ENCODE measurements at places on chromosomes 13 and 19. TPM values are rescaled to one million over a fixed set of nuclear protein-coding genes. Genes with fewer than 3 reads are reported as not detected.

FSTL3 gene
- total RNA-seq, result 12.5 TPM

ZNF101 gene
- total RNA-seq, result 51.0 TPM

ZNF208 gene
- total RNA-seq, result not detected

GRCh38 chr19:48806518-48806817 is 4.4 kb downstream of the BCAT2 start:
- H3K4me1 ChIP-seq, result peaks cover 17% of the 10 kb centered on the region
- peaks cover 8% of the 10 kb centered on the region for H3K27me3 ChIP-seq
- no peaks in the 10 kb centered on the region for H3K36me3 ChIP-seq
- H3K4me3 ChIP-seq, result no peak overlapping the region
- H3K27ac ChIP-seq, result no peak overlapping the region

GRCh38 chr13:97702614-97703013 is 250.9 kb upstream of the IPO5 start:
- no peak overlapping the region for H3K4me3 ChIP-seq
- H3K4me1 ChIP-seq, result no peaks in the 10 kb centered on the region
- H3K36me3 ChIP-seq, result no peaks in the 10 kb centered on the region
- no peak overlapping the region for H3K27ac ChIP-seq
- no peak for DNase-seq

All from GM23338 (cell line).